Activated CD4-positive, alpha-beta T cell treated with anti-CD3 and anti-CD28 coated beads, Interleukin-2, amount 50 U/mL, for 48 hours (primary cell): ENCODE measurements at places on chromosomes 12 and 14.

- no peak for DNase-seq
Observed at GRCh38 chr12:85157035-85157603, 121.0 kb downstream of the LRRIQ1 start.

DNA sequence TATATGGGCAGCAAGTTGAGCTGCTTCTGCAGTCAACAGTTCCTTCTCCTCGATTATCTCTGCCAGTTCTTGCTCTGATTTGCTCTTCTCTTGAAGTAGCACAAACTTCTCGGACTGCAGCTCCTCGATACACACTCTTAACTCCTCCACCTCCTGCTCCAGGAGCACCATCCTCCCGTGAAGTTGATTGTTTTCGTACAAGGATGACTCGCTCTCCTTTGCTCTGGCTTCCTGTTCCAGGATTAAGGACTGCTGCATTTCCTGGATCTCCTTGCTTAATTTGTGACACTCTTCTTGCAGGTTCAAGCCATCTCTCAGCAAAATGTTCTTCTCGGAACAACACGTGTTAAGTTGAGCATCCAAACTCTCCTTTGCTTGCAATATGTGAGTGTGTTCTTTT, 56.2 kb upstream of the VPS33A start:
- DNase-seq = no peak

- no peak for DNase-seq
Observed at GRCh38 chr12:120368789-120369602, at the start of gene MSI1. Gene MSI1, minus strand, starts transcription at chr12:120369164. Its CDS starts 73 bp downstream, at chr12:120369091.

DNA sequence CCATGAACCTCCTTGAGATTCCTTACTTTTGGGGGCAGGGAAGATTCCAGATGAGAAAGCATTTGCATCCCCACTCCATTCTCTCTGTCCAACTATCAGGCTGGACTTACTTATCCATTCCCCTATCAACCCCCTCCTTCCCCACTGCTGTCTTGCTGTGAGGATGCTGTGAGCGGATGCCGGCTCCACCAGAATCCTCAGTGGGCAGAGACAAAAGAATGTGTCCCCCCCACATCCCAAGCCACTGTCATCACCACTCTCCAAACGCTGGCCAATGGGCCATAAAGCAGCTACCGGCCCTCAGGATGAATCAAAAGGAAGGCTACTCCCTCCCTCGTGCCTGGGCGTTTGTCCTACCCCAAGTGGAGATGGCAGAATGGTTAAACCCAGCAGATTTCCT, 173.0 kb upstream of the NTF3 start:
- no peak for DNase-seq

DNA sequence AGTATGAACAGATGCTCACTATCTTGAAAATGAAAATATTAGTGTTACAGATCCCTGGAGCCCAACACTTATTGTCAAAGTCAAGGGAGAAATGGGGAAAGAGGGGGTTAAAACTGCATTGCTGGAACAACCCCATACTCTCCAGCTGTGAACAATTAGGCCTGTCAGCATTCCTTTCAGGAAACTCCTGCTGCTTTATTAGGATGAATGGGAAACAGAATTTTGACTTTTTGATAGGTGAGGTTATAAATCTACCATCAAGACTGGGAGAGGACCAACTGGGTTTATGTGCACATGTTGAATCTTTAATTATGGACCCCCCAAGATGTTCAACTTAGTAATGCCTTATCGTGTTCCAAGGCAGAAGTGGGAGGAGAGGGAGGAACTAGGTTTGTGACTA, 85.0 kb downstream of the TMTC1 start:
- DNase-seq = no peak

GRCh38 chr14:100100032-100100703, 34.9 kb downstream of the EVL start:
- no peak for DNase-seq

GRCh38 chr12:19018302-19018970, 111.1 kb upstream of the PLEKHA5 start:
- no peak for DNase-seq

- no peak for DNase-seq
Observed at GRCh38 chr14:34931206-34931605, 51.6 kb upstream of the SRP54 start.

- DNase-seq = no peak
Observed at GRCh38 chr12:100698518-100698917, 96.1 kb upstream of the ANO4 start.
